Tibial nerve (tissue), 4 donors: ENCODE measurements at places on chromosomes 7 and 10. TPM values are rescaled to one million over a fixed set of nuclear protein-coding genes. Genes with fewer than 3 reads are reported as not detected.

PRDX3 gene
- 93.3 TPM for total RNA-seq

HTR7 gene
- 1.2 TPM for total RNA-seq

SEMA3A gene
- 2.9 TPM for total RNA-seq

CALML5 gene
- total RNA-seq = not detected

ORC5 gene
- total RNA-seq = 24.6 TPM

DNA sequence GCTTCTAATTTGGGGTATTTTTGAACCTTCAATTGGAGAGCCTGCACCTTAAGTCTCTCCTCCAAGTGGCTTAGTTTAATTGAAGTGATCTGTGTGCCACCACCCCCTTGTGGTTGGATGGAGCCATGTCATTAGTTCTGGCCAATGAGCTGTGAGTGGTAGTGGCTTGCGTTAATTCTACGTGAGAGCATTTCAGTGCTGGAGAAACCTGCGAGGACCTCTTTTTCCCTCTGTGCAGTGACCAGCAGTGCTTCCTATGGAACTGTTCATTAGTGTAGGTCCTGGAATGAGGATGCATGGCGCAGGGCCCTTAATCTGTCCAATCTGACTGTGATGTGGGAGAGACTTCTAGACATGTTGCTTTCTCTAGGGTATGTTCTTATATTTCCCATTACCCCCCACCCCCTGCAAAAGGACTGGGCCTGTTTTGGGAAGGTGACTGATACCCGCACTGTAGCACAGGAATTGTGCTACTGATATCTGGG is 3.8 kb downstream of the HILPDA start:
- DNase-seq = peak; percentile 80

DNA sequence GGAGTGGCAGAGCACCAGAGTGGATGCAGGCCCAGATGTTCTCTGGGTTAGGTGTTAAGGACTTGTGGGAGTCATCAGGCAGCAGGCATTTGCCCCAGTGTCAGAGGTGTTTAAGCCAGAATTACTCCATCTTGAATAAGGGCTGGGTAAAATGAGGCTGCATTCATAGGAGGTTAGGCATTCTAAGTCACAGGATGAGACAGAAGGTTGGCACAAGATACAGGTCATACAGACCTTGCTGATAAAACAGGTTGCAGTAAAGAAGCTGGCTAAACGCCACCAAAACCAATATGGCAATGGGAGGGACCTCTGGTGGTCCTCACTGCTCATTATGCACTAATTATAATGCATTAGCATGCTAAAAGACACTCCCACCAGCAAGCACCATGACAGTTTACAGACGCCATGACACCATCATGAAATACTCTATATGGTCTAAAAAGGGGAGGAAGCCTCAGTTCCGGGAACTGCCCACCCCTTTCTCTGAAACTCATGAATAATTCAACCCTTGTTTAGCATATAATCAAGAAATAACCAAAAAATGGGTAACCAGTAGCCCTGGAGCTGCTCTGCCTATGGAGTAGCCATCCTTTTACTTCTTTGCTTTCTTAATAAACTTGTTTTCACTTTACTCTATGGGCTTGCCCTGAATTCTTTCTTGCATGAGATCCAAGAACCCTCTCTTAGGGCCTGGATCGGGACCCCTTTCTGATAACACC is 882 bp upstream of the LRRC61 start:
- no peak for DNase-seq

DNA sequence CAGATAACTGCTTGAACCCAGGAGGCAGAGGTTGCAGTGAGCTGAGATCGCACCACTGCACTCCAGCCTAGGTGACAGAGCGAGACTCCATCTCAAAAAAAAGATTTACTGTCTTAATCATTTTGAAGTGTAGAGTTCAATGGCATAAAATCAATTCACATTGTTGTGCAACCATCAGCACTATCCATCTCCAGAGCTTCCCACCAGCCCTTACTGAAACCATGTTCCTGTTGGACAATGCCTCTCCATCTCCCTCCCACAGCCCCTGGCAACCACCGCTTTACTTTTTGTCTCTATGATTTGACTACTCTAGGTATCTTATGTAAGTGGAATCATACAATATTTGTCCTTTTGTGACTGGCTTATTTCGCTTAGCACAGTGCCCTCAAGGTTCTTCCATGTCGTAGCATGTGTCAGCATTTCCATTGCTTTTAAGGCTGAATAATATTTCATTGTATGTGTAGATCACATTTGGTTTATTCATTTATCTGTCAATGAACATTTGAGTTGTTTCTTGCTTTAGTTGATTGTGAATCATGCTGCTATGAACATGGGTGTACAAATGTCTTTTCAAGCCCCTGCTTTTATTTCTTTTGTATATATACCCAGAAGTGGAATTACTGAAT is 33.1 kb downstream of the NACAD start:
- no peak for DNase-seq

- DNase-seq = no peak
Measured at GRCh38 chr7:141456711-141457110, 94.5 kb upstream of the AGK start.

DNA sequence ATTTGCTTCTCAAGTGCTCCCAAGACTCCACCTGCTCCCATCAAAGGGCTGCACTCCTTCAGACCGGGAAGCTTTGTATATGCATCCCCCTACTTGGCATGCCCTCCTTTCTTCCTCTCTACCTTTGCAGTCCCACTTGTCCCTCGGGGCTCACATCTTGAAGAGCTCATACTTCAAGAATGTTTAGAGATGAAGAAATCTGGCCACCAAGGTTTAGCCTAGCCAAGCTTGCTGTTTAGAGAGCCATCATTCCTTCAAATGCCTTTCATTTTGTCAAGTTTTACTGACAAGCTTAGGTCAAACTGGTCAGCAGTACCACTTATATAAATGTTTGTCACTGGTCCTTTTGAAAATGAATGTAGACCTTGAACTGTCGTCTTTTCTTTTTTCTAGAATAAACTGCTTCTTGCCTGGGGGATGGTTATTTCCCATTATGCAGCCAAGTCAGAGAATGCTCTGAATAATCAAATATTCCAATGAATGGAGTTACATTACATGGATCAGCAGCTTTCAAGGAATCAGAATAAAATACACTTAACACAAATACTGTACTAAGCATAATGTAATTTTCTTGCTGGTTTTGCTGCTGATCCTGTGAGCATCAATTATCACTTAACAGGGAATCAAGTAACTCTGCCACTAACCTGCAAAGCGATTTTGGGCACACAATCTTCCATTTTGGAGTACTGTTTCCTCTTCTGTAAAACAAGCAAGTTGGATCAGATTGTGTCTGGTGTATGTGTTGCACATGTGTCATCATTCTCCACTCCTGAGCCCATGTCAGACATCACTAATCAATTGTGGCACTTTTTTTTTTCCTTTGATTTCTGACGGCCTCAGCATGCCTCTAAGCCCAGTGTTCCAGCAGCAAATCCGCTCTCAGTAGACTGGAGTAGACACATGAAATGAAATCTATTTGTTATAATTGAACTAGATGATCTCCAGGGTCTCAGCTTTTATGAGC is 357.9 kb downstream of the PTEN start:
- no peak for DNase-seq

- no peak for DNase-seq
Measured at GRCh38 chr7:8113184-8113583, 144.6 kb downstream of the GLCCI1 start.

GRCh38 chr10:17026686-17027485 is 102.7 kb downstream of the CUBN start:
- no peak for DNase-seq

- no peak for DNase-seq
Measured at GRCh38 chr10:22690614-22691431, 23.6 kb downstream of the PIP4K2A start.

DNA sequence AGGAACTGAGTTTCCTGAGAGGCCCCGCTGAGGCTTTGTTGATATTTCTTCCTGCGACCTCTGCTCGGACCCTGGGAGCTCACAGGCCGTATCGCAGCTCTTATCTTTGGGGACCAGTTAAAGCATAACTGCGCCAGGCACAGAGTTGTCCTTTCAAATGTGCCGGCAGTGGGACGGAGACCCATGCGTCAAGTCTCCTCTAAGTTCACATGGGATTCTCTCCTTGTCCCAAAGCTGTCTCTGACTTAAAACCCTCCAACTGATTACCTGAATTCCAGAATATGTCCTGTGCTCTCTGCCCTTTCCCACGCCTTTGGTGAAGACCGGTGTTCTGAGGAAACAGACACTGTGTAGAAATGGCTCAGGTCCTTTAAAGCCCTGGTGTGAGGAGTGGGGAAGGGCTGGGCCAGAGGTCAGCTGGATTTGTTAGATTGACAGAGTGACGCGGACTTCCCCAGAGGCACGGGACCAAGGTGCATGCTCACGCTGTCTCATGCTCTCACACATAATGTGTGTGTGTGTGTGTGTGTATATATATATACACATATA is 169.8 kb downstream of the EGFR start:
- DNase-seq = no peak

DNA sequence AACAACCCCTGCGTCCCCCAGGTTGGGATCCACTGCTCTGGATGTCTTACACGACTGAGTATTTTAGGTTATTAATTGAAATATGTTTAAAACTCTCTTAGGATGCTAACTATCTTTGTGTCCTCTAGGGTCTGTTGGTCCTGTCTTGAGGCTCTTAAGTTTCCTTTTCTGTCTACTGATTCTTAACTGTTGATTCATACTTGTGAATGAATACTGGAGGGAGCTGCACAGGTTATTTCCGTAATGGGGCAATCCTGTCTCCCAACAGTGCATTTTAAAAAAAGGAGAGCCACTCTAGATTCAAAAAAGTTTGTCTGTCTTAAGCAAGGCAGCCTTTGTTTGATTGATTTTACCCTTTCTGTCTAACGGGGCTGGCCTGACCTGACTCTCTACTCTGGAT is 237.6 kb upstream of the POM121L12 start:
- no peak for DNase-seq

DNA sequence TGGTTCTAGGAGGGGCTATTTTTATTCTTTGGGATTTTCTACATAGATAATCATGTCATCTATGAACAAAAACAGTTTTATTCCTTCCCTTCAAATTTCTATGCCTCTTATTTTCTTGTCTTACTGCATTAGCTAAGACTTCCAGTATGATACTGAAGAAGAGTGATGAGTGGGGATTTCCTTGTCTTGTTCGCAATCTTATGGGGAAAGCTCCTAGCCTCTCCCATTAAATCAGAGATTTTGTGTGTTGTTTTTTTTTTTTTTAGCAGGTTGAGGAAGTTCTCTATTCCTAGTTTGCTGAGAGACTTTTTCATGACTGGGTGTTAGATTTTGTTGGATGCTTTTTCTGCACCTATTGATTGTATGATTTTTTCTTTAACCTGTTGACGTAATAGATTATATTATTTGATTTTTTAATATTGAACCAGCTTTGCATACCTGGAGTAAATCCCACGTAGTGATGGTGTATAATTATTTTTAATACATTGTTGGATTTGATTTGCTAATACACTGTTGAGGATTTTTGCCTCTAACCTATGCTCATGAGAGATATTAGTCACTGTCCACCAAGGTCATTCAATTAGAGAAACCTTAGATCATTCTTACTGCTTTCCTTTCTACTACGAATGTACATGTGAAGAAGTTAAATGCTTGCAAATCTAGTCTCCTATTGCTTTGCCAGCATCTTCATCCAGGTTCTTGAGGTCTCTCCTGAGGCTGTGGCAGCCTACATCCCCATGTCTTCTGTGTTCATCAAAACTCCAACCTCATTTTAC is 6.5 kb downstream of the ATP5F1C start:
- no peak for DNase-seq

- no peak for DNase-seq
Measured at GRCh38 chr7:108000875-108001763, 1.8 kb downstream of the LAMB1 start.

- no peak for DNase-seq
Measured at GRCh38 chr7:132206594-132206993, 369.7 kb downstream of the PLXNA4 start.

- DNase-seq = no peak
Measured at GRCh38 chr10:33800986-33801385, 466.5 kb upstream of the NRP1 start.

DNA sequence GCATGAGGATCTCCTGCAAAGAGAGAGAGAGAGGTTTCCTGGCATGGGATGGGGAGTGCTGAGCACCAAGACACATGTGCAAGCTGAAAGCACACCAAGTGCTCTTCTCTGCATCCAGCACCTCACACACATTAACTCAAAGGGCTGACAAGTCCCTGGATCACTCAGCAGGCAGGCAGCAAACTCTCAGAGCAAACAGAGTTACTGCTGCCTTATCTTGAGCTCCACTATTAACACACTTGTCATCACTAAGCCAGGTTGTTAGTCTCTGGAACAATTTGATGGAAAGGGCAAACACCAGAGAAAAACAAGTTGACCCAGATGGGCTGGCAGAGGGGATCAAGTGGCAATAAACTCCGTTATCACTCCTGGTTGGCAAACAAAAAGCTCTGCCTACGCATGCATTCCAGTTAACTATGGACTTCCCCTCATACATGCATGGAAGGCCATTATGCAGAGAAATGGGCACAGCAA is 349.9 kb downstream of the KCNMA1 start:
- no peak for DNase-seq

DNA sequence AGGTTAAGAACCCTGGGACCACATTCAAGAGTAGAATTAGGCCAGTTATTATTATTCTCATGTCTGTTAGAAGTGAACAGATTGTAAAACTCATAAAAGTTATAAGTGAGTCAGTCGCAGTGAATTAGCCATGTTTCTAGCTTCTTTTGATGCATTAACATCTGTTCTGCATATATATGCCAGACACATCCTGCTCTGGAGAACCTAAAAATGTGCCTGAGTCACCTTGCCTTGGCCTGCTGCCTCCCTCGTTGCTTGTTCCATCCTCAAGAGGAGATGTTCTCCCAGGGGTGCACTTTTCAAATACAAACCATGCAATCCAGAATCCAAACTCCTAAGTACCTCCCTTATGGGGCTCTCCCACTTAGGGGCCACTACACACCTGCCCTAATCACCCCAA is 14.8 kb downstream of the TSPAN12 start:
- DNase-seq = no peak

DNA sequence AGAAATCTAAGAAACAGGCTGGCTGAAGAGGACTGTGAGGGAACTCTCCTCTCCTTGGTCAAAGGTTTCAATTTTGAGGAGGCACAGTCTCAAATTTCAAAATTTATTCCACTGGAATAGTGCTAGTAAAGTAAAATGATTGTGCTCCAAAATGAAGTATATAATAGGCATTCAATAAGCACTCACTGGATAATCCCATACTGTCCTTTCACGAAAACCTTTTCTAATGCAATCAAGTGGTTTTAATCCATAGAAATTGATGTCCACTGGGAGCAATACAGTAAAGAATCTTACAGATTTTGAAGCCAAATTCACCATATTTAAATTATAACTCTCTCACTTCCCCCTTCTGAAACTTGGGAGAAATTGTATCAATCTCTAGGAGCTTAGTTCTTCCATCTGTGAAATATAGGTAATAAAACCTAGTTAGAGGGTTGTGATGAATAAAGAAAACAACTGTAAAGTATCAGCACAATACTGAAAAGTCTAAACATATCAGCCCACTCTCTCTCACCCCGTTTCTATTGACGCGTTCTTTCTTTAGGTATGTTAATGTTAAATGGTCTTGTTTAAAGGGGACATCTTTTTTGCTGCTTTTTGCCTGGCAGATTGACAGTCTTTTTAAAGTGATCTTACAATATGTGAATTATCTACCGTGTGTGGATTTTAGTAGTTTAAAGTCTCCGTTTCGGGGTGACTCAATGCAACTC is 40.8 kb upstream of the LRRN3 start:
- DNase-seq = no peak
